ENCODE measurements at places on chromosomes 3 and 15.

- no peak for DNase-seq
Measured at GRCh38 chr3:194405766-194406165, 6.7 kb upstream of the GP5 start.

DNA sequence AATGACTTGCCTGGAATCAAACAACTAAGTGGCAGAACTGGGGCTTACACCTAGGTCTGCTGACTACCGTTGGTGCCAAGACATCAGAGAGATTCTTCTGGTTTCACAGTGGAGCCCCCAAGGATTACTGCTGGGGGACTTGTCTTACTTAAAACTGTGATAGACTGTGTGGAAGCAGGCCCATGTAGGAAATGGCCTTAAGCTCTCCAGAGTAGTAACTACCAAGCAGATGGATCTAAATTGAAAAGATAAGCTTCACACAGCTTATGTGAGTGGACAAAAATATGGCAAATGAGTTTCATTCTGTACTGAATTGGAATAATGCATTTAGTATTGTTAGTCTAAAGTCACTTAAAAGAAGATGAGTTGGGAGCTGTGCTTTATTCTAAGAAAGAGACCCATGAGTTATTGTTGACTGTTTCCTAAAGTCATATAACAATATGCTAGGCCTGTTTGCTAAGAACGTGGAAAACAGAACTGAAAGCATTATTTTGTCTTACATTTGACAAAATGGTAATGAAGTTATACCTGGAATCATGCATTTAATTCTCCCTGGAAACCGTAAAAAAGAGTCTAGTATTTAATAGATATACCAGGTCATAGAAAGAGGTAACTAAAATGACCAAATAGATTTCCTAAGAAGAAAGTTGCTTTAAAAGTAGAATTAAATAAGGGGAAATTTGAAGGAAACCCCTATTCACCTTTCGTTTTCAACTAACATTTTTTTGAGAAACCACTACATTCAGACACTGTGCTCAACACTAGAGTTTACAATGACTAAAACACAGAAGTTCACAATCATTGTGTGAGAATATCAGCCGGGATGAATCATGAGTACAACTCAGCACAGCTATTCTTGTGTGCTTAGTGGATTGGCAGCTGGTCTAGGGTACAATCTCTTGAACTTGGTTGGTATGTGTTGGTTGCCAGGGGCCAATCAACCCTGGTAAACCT lies 13.0 kb upstream of the MAPK6 start:
- no peak for DNase-seq

- DNase-seq: no peak
Measured at GRCh38 chr3:10469441-10470119, 35.8 kb downstream of the ATP2B2 start.

- no peak for DNase-seq
Measured at GRCh38 chr15:57440799-57441198, 64.5 kb downstream of the CGNL1 start.

Measured in stimulated activated CD4-positive, alpha-beta T cell treated with anti-CD3 and anti-CD28 coated beads, Interleukin-4, amount 100 ng/mL, for 48 hours (primary cell).